ENCODE measurements at places on chromosomes 13 and 19.

DNA sequence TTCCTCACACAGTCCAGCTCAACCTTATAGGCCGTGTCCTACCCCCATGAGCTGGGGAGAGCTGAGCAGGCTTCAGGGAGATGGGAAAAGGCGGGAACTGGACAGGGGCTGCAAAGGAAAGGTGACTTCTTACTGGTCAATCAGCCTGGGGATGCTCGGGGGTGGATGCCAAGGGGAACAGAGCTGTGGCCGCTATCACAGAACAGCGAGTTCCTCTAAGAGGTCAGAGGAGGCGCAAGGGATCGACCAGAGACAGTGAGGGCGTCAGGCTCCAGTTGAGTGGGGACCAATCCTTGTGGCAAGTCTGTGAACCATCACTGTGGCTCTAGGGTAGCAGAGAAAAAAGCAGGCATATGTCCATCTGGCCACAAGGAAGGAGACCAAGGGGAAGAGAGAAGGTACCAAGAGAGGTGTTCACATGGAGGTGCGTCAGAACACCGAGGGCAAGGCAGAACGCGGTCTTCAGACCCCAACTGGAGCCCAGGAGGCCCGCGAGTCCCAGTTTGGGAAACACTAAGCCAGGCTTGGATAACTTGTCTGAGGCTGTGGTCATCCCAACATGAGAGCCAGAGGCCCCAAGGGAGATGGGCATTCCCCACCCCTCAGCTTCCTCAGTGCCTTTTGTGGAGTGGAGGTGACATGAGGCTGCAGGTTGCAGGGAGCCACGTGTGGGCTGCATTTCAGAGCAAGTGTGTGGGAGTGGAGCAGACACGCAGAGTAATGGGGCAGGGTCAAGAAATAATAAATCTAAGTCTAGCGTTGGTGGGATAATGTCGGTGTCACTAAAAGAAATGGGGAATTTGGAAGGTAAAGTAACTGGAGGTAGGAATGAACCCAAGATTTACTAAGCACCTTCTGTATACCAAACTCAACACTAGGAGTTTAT lies 3.9 kb downstream of the F10 start:
- DNase-seq = no peak

GRCh38 chr13:108827646-108828045 lies 198.2 kb downstream of the MYO16 start:
- DNase-seq = no peak

- no peak for DNase-seq
Measured at GRCh38 chr13:50386541-50387050, 371.4 kb downstream of the KCNRG start.

DNA sequence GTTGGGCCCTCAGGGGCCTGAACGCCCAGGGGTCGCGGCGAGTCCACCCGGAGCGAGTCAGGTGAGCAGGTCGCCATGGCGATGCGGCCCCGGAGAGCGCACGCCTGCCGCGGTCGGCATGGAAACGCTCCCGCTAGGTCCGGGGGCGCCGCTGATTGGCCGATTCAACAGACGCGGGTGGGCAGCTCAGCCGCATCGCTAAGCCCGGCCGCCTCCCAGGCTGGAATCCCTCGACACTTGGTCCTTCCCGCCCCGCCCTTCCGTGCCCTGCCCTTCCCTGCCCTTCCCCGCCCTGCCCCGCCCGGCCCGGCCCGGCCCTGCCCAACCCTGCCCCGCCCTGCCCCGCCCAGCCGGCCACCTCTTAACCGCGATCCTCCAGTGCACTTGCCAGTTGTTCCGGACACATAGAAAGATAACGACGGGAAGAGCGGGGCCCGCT lies at the start of gene CCNA1:
CCNA1 (plus strand) TSS at position 390 of the 439 bp plus-strand sequence. CDS start 562 bp downstream, outside the sequence.
- DNase-seq = no peak

- peak; percentile 36 for DNase-seq
Measured at GRCh38 chr13:45258334-45258675, 57.5 kb upstream of the KCTD4 start.

DNA sequence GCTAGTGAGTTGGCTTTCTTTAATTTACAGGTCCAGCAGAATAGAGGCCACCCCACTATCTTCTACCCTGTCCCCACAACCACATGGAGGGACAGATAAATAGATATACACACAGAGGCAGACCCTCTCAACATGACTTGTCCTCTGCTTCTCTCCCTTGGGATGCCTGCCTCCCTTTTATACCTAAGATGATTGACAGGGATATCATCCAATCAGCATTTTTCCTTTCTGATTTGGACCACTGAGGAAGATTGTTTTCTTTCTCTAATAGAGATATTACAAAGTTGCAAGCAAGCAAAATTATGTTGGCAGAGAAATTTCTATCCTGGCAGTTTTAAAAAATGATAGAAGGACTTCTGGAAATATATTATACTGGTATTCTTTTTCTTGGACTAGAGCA lies 35.8 kb downstream of the STOML3 start:
- DNase-seq = no peak

DNA sequence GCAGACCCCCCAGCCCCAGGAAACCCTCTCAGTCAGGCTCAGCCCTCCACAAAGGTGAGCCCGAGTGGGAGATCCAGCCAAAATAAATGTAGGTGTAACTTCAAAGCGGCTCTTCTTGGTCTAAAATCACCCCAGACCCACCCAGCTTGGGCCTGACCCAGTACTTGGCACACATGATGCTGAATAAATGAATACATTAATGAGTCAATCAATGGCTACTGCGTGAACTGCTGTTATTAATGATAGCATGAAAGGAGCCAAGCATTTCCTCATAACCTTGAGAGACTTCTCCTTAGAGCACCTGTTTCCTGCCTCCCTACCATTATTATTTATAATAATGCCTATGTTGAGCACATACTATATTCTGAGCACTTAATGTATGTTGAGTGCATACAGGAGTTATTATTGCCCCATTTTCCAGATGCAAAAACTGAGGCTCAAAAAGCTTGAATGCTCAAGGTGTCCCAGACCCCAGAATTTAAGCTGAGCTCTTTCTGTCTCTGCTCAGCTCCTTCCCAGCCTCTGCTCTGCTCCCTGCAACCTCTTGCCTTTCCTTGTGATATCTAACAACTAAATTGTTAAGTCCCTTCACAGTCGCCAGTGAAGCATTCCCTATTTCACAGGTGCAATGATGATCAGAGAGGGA lies 4.3 kb downstream of the NOTCH3 start:
- DNase-seq = no peak

GRCh38 chr13:113929628-113930615 lies 44.0 kb downstream of the C13orf46 start:
- DNase-seq = no peak

DNA sequence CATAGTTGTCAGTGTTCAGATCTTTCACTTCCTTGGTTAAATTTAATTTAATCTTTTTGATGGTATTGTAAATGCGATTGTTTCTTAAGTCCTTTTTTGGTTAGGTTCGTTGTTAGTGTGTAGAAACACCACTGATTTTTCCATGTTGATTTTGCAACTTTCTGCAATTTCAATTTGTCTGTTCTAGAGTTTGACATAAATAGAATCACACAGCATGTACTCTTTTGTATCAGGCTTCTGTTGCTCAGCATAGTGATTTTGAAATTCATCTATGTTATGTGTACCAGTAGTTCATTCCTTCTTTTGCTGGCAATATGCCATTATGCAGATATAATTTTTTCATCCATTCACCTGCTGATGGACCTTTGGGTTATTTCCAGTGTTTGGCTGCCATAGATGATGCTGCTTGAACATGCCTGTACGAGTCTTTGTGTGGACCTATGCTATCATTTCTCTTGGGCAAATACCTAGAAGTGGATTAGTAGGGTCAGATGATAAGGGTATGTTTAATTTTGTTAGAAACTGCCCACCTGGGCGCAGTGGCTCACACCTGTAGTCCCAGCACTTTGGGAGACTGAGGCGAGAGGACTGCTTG lies 33.1 kb downstream of the BICRA start:
- no peak for DNase-seq

- no peak for DNase-seq
Measured at GRCh38 chr13:108561149-108561548, 68.3 kb upstream of the MYO16 start.

All from fibroblast of the conjunctiva (primary cell).